Bronchial smooth muscle cell (primary cell): ENCODE measurements at places on chromosomes 4 and X. TPM values are rescaled to one million over a fixed set of nuclear protein-coding genes. Genes with fewer than 3 reads are reported as not detected.

NCAPG gene
- total RNA-seq = 1.4 and 4.7 TPM in 2 replicates

ASB9 gene
- total RNA-seq = 0.09 and 1.4 TPM in 2 replicates

SHROOM3 gene
- 2.7 and 3.5 TPM in 2 replicates for total RNA-seq

ANKRD50 gene
- total RNA-seq = 27.7 and 32.1 TPM in 2 replicates

CENPVL2 gene
- total RNA-seq = not detected in 2 replicates

NPY5R gene
- not detected in 2 replicates for total RNA-seq

IL9R gene
- not detected in 2 replicates for total RNA-seq
